ENCODE measurements at places on chromosomes 7 and 10.

DNA sequence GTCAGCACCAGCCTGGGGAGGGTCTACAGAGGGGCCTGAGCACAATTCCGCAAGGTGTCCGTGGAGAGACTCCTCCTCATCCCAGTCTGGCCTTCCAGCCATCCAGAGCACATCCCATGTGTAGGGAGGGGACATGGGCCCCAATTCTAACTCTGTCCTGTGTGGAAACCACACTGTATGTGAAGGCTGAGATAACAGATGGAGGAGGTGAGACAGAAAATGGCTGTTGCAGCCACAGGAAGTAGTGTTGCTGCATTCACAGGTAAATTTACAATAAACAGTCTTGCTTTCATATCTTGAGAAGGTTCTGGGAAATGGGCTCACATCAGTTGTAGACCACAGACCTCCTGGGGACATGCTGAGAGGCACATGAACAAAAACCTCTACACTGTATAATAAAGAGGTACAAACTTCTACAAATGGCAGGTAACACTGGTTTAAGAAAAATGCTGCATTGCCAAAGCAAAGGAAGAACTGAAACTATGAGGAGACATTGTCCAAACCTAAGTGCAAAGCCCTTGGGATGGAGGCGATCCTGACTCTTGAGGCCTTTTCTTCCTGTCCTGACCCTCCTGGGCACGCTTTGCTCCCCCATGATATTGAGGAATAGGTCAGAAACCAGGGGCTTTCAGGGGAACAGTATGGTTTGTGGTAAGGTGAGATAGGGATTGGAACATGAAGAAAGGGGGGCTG lies 21.6 kb upstream of the GIMAP2 start:
- DNase-seq: no peak

DNA sequence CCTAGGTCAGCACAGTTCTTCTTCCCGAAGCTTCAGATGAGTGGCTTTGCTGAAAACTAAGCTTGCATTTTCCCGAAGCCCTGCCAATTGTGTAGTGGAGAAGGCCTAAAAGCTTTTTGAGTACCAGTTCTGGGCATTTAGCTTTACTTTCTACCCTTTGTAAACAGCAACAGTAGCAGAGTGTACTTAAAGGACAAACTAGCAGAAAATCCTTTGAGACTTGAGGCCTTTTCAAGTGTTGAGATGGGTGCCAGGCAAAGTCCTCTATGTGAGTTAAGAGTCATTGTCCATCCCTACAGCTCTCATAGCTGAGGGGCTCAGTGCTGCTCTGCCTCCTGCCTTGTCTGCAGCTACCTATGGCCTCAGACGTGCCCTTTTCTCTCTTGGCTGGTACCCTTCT lies 368.2 kb downstream of the CCSER2 start:
- no peak for DNase-seq

DNA sequence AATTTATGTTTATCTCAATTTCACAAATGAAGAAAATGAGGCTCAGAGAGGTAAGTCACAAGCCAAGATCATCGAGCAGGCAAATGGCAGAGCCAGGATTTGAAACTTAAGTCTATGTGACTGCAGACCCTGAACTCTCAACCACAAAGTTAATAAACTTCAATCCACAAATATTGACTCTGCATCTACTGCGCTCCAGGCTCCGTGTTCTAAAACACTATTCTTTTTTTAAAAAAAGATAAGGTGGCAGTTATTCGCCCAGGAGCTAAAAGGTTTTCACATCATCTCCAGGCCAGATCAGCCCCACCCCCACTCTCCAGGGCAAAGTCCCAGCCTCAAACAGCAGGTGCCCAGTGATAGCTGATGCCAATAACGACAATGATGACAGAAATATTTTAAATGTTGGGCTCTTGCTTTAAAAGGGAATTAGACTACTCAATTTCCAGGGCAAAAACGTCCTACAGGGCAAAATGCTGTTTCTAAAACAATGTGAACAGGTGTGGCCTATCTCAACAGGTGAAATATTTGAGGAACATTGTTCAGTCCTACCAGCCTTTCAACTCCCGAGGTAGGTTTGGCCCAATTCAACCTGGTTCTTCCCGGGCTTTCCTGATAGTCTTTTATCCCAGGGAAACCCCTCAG lies 85.2 kb downstream of the SORBS1 start:
- DNase-seq: no peak

DNA sequence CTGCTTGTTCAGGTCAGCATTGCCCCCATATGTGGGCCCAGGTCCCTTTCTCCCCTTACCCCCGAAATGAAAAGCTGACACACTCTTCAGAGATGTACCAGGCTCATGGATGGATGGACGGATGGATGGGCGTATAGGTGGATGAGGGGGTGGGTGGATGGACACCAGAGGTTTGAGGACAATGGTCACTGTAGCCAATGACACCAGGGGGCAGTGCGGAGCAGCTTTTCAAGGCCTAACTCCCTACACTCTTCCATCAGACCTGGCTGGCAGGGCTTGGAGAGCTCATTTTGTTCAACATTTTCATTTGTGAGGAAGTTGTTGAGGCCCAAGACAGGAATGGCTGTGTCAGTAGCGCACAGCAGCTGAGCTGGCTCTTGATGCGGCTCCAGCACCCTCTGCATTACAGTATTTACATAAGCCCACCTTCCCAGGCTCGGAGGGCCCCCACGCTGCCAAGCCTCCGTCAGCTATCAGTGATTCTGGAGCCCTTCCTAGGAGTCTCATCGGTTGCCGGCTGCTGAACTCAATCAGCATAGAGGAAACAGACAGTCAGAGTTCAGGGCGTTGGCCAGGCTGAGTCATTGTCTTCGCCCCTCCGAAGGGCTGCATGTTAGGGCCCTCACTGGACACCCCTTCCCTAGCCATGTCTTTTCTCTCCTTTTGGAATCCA lies 11.6 kb upstream of the FFAR4 start:
- no peak for DNase-seq

- DNase-seq: no peak
Observed at GRCh38 chr7:74575083-74575784, 82.3 kb upstream of the GTF2I start.

DNA sequence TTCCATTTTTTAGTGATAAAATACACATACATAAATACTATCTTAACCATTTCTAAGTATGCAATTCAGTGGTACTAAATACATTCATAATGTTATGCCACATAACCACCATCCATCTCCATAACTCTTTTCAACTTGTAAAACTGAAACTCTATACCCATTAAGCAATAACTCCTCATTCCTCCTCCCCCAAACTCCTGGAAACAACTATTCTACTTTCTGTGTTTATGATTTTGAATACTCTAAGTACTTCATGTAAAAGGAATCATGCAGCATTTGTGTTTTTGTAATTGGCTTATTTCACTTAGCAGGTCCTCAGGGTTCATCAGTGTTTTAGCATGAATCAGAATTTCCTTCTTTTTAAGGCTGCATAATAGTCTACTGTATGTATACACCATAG lies 131.8 kb downstream of the TES start:
- DNase-seq: no peak

GRCh38 chr10:104297697-104298660 lies 29.0 kb downstream of the GSTO2 start:
- DNase-seq: peak; percentile 46

GRCh38 chr7:12316925-12317324 lies 86.7 kb downstream of the VWDE start:
- DNase-seq: no peak

DNA sequence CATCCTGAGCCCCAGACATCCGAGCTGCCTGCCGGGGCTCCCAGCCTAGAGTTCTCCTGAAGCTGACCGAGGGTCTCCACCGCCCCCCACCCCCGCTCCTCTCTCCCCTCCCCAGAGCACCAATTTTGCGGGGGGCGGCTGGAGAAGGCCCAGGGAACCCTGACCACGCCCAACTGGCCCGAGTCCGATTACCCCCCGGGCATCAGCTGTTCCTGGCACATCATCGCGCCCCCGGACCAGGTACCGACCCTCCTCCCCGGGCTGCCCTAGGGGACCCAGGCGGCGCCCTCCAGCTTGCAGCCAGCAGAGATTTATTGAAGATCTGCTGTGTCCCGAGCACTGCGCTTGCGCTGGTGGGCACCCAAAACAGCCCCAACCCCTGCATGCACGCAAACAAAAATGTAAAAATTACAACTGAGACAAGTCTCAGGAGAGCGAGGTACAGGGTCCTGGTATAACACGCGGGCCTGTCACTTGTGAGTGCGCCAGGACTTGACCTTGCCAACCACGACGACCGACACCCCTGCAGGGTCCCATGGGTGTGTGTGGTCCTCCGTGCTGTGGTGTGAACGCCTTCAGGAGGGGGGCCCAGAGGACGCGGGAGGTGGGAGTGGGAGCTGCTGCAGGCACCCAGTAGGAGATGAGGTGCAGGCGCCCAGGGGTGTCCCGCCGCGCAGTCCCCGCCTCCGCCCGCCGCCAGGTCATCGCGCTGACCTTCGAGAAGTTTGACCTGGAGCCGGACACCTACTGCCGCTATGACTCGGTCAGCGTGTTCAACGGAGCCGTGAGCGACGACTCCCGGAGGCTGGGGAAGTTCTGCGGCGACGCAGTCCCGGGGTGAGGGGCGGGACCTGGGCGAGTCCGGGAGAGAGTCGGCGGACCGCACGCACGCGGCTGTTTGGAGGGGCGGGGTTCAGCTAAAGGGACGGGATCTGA lies 3.1 kb downstream of the PCOLCE start:
- DNase-seq: no peak

GRCh38 chr7:39623732-39624441 lies 515 bp downstream of the RALA start:
- no peak for DNase-seq

GRCh38 chr10:132827423-132827789 lies 41.5 kb upstream of the NKX6-2 start:
- no peak for DNase-seq

DNA sequence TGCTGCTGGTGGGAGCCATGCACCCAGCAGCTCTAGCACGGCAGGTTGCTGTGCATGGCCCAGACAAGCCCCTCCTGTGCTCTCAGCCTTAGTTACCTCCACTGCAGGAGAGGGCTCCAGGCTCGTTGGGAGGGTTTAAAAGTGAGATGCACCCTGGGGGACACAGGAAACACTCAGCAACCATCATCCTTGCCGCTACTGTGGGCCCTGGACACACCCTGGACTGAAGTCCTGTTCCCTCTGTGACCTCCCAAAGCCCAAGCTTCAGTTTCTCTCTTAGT lies 49.0 kb downstream of the FOXL3 start:
- no peak for DNase-seq

DNA sequence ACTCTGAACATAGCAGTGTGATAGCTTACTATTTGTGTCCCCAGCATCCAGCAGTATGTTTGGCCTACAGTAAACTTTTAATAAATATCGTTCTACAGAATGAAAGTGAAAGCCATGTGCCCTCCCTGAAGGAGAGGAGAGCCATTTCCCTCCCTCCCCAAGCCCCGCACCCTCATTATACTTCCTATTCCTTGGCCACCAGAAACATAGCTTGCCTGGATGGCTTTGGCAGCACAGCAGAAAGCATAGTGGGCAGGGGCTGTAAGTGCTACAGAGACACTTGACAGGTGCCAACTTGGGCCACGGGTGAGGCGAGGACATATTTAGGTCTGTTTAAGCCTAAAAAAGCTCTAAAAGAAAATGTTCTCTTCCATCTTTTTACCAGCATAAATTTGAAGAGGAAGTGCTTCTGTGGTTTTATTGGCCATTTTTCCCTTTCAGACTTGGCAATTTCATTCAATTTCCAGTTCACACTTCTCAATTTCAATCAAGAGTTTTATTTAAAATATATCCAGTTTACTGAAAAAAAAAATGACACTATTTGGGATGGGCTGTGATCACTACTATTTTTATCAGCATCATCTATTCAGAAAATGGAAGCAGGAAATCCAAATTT lies 12.7 kb downstream of the HHEX start:
- no peak for DNase-seq

GRCh38 chr10:112687647-112688046 lies 240.6 kb downstream of the VTI1A start:
- no peak for DNase-seq

DNA sequence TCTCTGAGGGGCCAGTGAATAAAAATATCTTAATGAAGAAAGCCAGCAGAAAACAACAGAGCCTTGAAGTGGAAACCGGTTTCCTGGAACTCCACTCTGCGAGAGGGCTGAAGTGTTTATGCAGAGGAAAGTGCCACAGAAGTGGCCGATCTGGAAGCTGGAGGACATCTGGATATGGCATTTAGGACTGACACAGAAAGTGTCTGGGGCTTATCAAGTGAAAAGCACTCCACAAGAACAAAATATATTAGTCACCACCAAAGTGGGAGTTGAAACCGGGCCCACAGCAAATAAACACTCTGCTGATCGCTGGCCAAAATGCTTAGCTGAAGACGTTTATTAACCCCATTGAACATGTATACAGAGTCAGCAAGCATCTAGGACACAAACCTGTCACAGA lies 7.8 kb downstream of the NOD1 start:
- DNase-seq: peak; percentile 64

DNA sequence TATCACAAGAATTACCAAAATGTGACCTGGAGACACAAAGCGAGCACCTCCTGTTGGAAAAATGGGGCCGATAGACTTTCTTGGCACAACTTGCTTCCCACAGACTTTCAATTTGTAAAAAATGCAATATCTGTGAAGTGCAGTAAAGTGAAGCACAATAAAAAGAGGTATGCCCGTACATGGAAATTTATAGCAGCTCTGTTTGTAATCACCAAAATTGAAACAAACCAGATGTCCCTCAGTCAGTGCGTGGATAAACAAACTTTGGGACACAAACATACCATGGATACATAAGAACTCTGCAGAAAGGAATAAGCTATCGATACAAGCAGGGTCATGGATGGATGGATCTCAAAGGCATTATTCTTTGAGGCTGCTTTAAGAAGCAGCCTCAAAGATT lies 33.6 kb downstream of the ARID5B start:
- DNase-seq: no peak

GRCh38 chr7:132604121-132604520 lies 27.9 kb upstream of the PLXNA4 start:
- no peak for DNase-seq

DNA sequence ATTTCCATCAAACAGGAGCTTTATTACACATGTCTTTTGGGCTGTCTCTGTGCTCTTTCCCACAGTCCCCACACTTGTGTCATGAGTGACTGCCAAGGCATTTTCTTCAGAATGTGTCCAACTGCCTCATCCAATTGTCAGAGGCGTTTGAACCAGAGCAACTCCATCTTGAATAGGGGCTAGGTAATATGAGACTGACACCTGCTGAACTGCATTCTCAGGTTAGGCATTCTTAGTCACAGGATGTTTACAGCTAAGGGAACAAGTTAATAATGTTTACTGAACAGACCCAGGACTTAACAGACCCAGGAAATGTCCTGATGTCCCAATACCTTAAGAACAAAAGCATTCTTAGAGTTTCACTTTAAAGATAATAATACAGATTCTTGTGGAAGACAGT lies 595.5 kb downstream of the REEP3 start:
- no peak for DNase-seq

DNA sequence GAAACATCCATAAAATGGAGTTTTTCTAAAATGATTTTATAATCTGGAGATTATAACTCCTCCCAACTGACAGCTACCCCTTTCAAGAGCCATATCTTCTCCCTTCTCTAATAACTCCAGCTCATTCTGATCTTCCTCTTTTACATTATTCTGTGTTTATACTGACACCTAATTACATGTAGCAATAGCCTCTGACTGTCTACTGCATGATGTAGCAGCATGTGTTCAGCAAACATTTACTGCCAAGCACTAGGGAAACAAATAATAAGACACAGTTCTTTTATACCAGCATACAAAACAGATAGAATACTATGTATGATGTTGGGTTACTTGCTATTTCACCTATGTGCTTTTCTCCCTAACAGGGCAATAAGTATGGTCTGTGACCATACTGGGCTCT lies 20.7 kb downstream of the RBM28 start:
- DNase-seq: no peak
